ENCODE measurements at places on chromosomes 6 and 20.

DNA sequence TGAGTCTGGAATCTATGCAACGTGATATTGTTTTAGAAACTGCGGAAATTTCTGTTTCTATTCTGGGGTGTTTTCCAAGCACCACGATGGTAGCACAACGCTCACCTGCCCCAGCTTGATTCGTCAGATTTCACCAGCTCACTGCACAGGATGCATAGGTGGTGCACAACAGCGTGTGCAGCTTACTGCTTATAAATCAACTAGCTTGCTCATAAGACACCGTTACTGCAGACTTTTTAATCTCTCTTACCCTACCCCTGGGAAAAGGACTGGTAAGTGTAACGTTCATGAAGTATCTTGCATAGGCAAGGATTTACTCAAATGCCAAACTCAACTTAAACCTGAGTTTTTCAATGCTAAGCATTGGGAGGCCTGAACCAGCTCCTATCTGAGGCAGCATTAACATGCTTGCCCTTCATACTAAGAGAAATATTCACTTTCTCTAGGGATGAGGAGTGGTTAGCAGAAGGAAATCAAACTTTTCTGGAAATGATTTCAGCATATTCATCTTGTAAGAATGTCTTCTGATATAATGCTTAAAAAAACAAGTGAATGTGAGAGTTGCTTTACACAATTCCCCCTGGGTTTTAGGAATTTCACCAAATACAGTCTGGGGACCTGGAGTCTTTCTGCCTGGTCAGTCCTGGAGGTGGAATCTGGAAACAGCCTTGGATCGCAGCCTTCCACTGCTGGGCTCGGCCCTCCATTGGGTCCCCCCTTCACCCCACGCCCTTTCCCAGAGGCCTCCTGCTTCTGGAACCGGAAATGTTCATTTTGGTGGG is 100.6 kb downstream of the DACT2 start:
- DNase-seq, result no peak

DNA sequence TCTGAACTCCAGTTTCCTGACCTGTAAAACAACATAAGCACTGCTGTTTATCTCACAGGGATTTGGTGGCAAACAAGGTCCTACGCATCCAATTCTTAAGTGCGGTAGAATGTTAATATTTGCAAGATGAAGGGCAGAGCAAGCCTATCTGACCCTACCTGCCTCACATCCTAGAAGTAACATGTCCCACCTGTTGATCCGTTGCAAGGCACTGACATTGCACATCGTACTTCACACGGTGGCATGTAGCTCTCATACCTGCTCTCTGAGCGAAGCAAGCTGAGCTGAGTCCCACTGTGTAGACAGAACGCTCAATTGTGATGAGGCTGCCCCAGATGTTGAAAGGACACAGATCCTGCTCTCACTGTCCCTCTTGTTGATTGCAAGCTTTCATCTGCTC is 154.7 kb upstream of the PDE10A start:
- DNase-seq, result no peak

DNA sequence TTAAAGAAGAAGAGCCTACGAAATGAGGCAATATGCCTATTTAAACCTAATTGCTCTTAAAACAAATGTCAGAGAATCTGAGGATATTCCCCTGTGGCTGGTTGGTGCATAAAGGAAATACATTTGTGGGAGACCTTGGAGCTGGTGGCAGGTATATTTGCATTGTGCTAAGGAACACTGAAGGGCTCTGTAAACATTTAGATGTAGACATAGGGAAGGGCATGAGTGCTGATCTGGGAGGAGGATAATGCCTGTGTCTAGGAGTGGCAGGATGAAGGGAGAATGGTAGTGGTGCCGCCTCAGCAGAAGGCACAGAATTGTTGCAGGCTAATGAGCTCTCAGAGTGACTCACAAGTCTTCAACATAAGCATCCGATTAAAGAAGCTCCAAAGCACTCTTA is 85.8 kb downstream of the CD164 start:
- DNase-seq, result no peak

DNA sequence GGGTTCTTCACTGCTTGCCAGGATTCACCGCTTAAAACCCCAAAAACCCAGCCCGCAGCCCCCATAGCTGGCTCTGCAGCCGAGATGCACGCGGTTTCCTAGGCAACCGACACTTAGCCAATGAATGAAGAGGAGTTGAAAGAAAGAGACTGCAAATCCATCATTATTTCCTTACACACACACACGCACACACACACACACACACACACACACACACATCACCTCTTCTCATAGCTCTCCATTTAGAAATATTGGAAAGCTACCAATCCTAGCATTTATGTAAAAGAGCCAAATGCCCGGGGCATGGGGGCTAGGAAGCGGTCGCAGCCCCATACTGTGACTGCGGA is 3.4 kb upstream of the TUBB2B start:
- no peak for DNase-seq

DNA sequence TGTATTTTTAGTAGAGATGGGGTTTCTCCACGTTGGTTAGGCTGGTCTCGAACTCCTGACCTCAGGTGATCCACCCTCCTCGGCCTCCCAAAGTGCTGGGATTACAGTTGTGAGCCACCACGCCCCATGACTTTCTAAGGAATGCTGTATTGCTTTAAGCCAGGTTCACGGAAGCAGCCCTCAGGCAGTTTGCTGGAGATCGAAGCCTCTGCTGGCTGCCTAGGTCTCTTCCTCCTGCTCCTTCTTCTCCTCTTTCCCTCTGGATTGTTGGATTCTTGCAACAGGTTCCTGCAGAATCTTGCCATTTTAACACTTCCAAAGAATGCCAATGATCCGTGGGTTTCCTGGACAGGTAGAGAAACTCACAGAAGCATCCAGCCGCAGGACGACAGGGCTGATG is 29.3 kb upstream of the B4GALT5 start:
- no peak for DNase-seq

DNA sequence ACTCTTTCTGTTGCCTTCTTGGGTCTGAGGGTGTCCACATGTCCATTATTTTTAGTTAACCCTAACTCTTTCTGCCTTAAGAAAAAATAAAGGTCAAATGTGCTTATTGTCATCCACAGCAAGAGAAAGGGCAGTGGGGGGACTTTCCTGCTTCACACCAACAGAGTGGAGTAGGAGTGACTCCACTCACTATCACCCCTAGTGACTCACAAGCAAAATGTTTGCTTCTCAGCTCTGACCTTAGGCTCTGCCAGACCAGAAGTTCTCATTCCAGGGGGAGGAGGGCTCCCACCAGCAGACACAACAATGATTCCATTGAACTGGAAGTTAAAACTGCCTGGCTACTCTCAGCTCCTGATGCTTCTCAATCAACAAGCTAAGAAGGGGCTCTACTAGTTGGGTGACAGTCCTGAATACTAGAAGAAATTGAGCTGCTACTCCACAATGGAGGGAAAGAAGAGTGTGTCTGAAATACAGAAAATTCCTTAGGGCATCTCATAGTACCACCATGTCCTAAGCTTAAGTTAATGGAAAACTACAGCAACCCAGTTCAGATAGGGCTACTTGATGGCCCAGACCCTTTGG is 83.9 kb upstream of the AFDN start:
- DNase-seq, result no peak

- DNase-seq, result no peak
These were observed 2.8 kb upstream of the CDSN start for GRCh38 chr6:31122791-31123706.

DNA sequence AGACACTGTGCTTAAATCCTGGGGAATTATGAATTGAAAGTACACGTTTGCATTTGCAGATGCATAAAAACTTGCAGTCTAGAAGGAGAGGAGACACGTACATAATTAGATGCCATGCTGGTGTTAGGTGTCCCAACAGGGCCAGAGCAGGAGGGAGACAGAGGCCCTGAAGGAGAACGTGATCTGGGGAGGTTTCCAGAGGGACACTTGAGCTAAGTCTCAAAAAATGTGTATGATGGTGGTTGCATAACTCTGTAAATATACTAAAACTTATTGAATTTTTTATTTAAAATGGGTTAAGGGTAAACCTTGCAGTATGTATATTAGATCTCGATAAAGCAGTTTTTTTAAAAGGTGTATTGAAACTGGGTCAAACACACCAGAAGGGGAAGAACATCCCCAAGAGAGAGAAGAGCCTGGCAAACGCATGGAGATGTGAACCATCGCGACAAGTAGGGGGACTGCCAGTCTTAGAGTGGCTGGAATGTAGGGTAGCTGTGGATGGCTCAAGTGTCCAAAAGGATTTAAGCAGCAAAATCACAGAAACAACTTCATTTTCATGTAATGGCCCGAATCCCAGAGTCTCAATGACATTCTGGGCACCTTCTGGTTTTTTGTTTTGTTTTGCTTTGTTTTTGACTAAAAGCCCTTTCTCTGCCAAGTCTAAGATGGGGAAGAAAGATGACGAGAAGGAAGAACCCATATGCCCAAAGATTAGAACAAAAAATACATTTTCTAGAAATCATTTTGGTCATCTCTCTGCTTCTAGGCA is 15.3 kb downstream of the TRAF3IP2 start:
- DNase-seq, result no peak

DNA sequence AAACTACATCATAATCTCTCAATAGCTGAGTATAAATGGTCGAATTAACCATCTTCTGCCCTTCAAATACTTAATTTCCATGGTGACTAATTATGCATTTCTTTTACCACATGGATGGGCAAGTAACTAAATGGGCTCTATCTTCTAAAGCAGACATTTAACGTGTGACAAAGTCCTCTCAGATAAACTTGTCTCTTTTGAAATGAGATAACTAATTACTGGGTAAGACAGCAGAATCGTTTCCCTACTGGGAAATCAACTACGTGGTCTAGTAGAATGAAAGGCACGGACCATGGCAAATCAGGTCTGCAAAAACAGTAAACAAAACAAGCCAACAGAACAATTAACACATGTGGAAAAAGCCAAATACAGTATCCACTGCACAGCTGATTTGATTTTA is 137.7 kb downstream of the BACH2 start:
- DNase-seq, result no peak

DNA sequence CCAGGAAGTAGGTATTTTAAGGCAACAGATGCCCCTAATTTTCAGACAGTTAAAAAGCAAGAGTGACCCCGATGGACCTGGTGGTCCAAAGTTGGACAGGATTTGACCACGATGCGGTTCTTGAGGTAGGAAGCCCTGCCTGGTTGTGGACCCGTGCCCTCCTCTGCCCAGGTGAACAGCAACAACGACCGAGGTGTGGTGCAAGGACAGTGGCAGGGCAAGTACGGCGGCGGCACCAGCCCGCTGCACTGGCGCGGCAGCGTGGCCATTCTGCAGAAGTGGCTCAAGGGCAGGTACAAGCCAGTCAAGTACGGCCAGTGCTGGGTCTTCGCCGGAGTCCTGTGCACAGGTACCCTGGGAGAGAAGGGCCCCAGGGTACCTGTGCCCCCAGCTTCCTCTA is 18.7 kb downstream of the TGM6 start:
- no peak for DNase-seq

DNA sequence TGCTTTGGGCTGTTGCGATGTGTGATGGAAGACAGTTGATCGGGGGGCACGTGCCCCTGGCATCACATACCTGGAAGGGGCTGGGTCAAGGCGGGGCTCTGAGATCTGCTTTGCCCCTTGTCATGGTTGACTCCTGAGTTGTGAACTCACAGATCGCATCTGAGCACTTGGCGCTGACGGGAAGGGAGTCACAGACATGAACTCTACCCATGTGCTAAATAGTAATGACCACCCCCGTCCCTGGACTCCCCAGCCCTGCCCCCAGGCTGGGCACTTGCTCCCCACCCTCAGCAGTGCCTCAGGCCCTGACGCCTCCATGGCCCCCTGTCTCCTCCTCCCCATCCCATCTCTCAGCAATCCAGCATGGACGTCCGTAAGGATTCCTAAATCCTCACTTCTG is 107.0 kb downstream of the SYNDIG1 start:
- no peak for DNase-seq

DNA sequence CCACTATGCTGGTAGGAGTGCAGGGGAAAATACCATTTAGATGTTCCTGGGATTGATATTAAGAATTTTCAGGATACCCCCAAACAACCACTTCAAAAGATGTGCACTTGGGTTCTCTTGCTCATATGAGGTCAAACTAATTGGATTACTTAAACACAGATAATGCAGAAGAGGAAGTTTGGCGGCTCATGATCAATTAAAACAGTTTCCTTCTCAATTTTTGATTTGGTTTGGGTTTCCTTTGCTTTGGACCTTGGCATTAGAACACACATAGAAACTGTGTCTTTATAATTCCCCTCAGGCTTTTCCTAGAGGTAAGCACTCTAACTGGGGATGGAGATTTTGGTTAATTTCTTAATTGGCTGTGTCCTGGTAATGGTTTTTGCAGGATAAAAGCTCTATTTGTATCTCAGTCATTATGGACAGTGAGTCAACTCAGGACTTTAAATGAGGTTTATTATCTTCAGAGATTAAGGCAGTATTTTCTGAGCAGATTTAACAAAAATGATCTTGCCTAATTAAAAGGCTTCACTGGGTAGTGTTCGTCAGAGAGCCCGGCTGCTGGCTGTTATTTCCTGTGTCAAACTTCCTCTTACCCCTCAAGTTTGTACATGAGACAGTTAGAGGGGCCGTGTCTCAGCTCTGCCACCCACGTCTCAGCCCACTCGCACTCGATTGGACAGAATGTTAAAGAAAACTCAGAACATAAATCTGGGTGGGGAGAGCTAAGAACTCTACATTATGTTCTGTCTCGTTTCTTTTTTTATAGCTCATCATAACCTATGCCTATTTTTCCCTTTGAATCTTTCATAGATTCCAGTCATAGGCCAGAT is 50.3 kb upstream of the PREP start:
- peak; percentile 35 for DNase-seq

- DNase-seq, result no peak
These were observed 61.1 kb downstream of the TBC1D7 start for GRCh38 chr6:13267142-13267651.

DNA sequence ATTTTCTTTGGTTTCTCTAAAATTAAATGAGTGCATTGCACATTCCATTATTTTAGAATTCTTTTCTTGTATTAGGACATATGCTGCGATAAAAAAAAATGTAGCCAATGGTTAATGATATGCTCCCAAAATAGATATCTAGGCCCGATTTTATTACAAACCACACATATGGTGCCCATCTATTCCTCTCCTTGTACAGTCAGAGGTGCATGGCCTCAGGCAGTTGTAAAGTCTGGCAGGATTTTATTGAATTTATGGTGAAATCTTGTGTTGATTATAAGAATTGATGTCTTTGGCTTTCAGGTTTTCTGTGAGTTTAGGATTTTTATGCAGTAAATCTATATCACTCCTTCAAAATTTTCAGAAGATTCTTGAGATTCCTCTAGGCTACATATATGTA is 192.2 kb downstream of the RFPL4B start:
- no peak for DNase-seq

DNA sequence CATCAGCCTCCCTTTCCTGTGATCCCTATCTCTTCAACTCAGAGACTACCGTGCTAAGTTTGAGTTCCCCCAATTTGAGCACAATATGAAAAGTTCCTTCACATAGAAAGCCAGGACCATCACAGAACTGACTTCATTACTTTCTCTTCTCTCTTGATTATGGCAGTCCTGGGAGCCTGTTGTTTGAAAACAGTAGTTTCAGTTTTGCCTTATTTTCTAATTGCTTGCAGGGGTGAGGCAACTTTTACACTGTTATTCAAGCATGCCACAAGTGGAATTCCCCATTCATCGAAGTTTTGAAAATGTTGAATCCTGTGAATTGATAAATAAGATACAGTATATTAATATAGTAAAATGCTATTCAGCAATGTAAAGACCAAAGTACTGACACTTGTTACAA is 569.7 kb upstream of the MARCKS start:
- no peak for DNase-seq

All from CD4-positive, alpha-beta T cell treated with Interleukin-17A for 4 hours (primary cell).